ENCODE measurements at places on chromosomes 12 and 14. TPM values are rescaled to one million over a fixed set of nuclear protein-coding genes. Genes with fewer than 3 reads are reported as not detected.

The TAS2R42 gene
- not detected for total RNA-seq

The FAR2 gene
- total RNA-seq, result 9.9 TPM

The CMKLR1 gene
- total RNA-seq, result not detected

The SERPINA3 gene
- 2.1 TPM for total RNA-seq

The CCDC63 gene
- not detected for total RNA-seq

The INHBC gene
- total RNA-seq, result not detected

The KLRD1 gene
- not detected for total RNA-seq

The SUOX gene
- 10.8 TPM for total RNA-seq

The CNTN1 gene
- 16.2 TPM for total RNA-seq

The POLE gene
- total RNA-seq, result 16.4 TPM

The NOVA1 gene
- 4.1 TPM for total RNA-seq

The FGF23 gene
- total RNA-seq, result not detected

The IAPP gene
- not detected for total RNA-seq

The SLC35F4 gene
- total RNA-seq, result 0.12 TPM

The KIF5A gene
- total RNA-seq, result 0.50 TPM

The CDK2 gene
- total RNA-seq, result 28.4 TPM

The ACSS3 gene
- 16.2 TPM for total RNA-seq

The SVOP gene
- 0.25 TPM for total RNA-seq

The OTUB2 gene
- 2.4 TPM for total RNA-seq

The LALBA gene
- total RNA-seq, result not detected

The CLEC1B gene
- total RNA-seq, result not detected

The TMEM132C gene
- not detected for total RNA-seq

The CREBL2 gene
- total RNA-seq, result 31.7 TPM

The OR6C75 gene
- not detected for total RNA-seq

The SIX6 gene
- not detected for total RNA-seq

The FAM222A gene
- 0.37 TPM for total RNA-seq

The SLC6A12 gene
- not detected for total RNA-seq

The ADAMTS20 gene
- not detected for total RNA-seq

The RTL1 gene
- under 0.01 TPM for total RNA-seq

The SERPINA10 gene
- total RNA-seq, result under 0.01 TPM

The GPRC5D gene
- total RNA-seq, result not detected

The ERP27 gene
- not detected for total RNA-seq

The SLC7A8 gene
- 21.5 TPM for total RNA-seq

The KRT3 gene
- total RNA-seq, result not detected

The ITPK1 gene
- total RNA-seq, result 11.7 TPM

The COX8C gene
- not detected for total RNA-seq
